ENCODE measurements at places on chromosomes 7 and 10. TPM values are rescaled to one million over a fixed set of nuclear protein-coding genes. Genes with fewer than 3 reads are reported as not detected.

- DNase-seq = no peak
Observed at GRCh38 chr7:2011266-2012043, 221.3 kb downstream of the MAD1L1 start.

DNA sequence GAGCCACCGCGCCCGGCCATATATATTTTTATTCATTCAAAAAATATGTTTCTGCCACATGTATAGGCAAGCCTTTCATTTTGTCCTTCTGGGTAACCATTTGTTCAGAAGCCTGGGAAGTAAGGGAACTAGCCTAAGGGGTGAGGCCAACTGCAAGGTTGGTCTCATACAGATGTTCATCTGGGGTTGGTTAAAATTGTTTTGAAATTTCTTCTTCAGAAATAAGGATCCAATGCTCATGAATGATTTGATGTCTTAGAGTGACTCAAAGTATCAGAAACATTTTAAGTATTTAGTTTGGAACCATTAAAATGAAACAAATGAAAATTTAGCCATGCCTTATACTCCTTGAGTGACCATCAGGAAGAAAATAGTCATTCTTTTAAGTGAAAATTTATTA is 397.2 kb downstream of the SUGCT start:
- DNase-seq = no peak

- peak; percentile 37 for DNase-seq
Observed at GRCh38 chr10:132142396-132143161, 44.2 kb upstream of the DPYSL4 start.

The ANTXRL gene
- not detected for total RNA-seq

DNA sequence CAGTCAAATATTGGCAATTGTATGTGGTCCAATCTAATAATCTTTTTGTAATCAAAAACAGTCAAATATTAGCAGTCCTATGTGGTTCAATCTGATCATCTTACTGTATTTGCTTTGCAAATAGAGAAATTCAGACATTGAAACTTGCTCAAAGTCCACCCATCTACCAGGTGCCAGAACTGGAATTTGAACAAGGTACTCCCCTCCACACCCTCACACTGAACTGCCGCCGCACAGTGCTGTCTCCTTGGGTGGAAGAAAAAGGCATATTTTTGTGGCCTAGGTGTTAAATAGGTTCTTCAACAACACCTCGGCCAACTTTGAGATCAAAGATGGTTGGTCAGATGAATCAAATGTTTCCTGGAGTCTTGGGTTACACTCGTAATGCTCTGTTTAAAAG is 544.2 kb upstream of the GALNT17 start:
- no peak for DNase-seq

All from left colon (tissue), 2 donors.